ENCODE measurements at places on chromosomes 2 and 18. TPM values are rescaled to one million over a fixed set of nuclear protein-coding genes. Genes with fewer than 3 reads are reported as not detected.

MALL gene
- 6.7 TPM for total RNA-seq

RAPH1 gene
- 14.2 TPM for total RNA-seq

CASP10 gene
- total RNA-seq, result 8.2 TPM

NYAP2 gene
- not detected for total RNA-seq

ACMSD gene
- total RNA-seq, result 0.28 TPM
